ENCODE measurements at places on chromosomes 12 and 14. TPM values are rescaled to one million over a fixed set of nuclear protein-coding genes. Genes with fewer than 3 reads are reported as not detected.
A peak's percentile ranks its signal among the peaks of the same experiment; 100 is the strongest.

- DNase-seq: no peak
These were observed 98.8 kb upstream of the PDE3A start for GRCh38 chr12:20269337-20270067.

GRCh38 chr14:98494582-98494981, 777.4 kb downstream of the BCL11B start:
- no peak for DNase-seq

GRCh38 chr12:115470977-115471376, 787.0 kb upstream of the TBX3 start:
- DNase-seq: no peak

- DNase-seq: no peak
These were observed 2.3 kb downstream of the CCND2 start for GRCh38 chr12:4275870-4276301.

- DNase-seq: peak; percentile 53
These were observed 4.9 kb downstream of the ZBTB39 start for GRCh38 chr12:57001448-57001906.

GRCh38 chr14:61388173-61388975, 67.0 kb downstream of the PRKCH start:
- peak; percentile 84 for DNase-seq

- peak; percentile 48 for DNase-seq
These were observed 32.4 kb upstream of the HELB start for GRCh38 chr12:66269757-66270383.

DNA sequence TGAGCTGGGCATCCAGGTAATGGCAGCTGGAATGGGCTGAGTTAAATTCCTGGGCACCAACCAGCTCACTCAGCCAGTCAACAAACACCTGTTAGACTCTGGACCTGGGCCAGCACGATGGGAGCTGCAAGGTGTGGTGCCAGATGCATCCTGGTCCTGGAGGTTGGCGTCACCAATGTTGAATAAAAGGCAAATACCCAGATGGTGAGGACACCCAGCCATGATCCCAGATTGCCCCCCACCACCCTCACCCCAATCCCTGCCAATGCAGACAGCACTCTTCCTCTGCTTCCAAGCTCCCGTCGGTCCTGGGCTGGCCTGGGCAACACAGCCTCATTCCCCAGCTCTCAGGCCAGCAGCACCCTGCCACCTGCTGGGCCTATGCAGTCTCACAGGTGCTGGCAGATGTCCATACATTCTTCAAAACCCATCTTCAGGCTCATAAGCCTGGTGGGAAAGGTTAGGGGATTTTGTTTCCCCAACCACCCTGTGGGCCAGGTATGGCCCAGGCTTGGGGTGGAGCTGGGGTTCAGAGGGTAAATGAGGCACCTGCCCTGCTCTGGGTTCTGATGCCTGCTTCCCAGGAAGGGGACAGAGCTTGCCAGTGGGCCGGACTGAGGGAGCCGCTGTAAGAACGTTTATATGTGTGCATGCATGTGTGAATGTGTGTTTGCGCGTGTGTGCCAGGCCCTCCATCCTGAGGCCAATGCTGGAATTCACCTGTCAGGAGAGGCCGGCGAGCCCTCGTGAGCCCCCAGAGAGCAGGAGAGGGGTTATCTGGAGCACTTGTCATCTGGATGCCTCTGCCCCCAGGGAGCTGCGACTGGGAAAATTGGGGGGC, 58.0 kb downstream of the LGMN start:
- peak; percentile 25 for DNase-seq

DNA sequence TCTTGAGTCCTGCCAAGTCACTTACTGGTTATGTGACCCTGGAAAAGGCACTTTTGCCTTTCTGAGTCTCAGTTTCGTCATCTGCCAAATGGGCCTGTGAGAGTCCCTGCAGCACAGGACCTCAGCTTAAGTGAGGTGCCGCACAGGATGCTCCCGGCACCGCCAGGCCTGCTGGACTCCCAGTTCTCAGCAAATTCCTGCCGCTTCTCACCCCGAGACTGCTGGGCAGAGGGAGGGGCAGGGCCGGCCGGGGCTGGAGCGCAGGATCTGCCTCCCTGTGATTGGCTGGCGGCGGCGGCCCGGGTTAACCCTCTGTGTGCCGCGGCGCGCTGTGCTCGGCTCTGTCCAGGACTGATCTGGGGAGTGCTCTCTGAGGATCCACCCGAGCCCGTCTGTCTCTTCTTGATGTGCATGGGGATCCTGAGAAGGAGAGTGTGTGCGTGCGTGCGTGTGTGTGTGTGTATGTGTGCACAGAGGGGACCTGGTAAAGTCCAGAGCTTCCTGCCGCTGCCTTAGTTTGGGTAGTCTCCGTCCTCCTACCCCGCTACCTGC, 8.6 kb downstream of the SETD1B start:
- peak; percentile 32 for DNase-seq

DNA sequence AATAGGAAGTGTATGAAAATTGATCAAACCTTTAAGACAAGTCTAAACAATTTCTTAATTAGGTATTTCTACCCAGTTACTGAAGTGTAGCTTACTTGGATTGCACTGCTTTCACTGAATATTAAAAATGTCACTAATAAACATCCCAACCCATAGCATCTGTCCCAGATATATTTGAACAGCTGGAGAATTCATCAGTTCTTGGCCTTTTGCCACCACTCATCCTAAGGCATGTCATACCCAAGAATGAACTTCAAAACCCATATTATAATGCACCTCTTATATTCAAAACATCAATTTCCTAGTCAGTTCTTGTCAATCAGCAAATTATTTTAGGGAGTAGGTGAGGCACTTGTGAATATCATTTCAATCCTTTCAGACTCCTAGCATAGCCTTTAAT, 392.3 kb downstream of the PAWR start:
- DNase-seq: peak; percentile 88

DNA sequence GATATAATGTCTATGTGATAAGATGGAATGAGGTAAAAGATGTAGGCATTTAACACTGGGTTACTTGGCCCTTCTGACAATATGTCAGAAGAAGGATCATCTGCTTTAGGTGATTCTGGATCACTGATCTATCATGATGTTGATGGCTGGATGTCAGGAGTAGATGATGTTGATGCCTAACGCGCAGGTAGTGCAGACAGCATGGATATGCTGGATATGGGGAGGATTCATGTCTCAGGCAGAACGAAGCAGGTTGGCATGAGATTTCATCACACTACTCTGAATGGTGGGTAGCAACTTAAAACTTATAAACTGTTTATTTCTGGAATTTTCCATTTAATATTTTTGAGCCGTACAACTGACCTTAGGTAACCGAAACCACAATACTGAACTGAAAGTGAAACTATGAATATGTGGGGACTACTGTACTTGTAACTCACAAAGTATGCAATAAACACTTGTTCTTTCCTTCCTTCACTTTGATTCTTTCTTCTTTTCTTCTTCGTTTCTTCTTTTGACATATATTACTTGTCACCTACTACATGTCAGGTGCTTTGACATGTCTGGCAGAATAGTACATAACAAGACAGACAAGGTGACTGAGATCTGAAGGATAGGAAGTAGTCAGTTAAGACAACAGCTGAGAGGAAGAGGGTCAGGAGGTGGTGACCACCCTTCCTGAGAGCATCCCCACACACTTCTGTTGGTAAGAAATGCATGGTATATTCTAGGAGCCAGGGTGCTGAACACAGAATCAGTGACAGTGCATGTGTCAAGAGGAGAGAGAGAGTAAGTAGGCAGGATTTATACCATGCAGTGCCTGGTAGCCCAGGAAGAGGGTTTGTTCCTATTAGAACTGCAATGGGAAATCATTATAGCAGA, 238.8 kb downstream of the PPFIA2 start:
- DNase-seq: no peak

DNA sequence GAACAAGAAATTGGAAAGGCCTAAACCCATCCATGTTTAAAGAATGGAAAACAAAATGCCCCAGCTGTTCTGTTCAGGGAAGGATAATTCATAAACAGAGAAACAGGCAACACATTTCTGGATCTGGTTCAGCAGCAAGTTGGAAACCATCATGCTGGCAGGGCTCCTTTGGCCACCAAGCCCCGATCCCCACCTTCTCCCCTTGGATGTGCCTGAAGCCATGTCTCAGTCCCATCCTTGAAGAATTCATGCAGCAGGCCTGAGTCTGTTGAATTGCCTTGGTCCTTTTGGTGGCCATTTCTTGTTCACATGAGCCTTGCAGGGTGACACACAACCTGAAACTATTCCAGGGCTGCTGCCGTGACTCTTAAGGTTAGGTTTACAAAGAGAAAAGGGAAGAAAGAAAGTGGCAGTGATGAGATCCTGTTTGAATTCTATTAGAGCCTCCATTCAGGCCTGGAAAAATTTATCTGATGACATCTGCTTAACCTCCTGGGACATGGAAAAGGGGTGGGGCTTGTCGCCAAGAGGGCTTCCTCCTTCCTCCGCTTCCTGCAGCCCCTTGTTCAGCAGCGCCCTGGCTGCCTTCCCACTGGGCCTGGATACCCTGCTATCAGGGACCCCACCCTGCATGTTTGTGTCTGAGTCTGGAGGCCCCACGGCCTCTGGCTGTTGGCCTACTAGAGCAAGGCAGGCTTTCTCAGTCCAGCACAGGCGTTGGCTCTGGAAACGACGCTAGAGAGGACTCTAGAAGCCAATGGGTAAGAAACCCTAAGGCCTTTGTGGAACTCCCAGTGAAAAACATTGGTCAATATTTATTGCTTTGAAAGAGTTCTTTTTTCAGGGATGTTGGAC, 341.9 kb downstream of the C12orf75 start:
- DNase-seq: no peak

GRCh38 chr12:1881301-1881700, 37.2 kb downstream of the CACNA2D4 start:
- no peak for DNase-seq

- no peak for DNase-seq
These were observed 72.7 kb downstream of the PTPRR start for GRCh38 chr12:70847871-70848270.

DNA sequence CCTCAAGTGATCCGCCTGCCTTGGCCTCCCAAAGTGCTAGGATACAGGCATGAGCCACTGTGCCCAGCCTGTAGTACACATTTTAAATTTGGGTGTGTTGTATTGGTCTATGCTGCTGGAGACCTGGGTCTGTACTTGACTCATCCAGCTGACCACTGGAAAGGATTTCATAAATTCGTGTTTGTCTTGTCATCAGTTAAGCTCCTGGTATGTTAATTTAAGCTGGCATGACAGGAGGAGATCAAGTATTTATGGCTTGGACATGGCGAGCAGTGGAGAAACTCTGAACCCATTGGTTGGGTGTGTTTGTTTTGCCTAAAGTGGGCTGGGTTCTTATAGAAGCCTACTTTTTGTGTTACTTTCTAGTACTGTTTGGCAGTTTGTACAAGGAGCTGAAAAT, 24.2 kb downstream of the YY1 start:
- peak; percentile 86 for DNase-seq

DNA sequence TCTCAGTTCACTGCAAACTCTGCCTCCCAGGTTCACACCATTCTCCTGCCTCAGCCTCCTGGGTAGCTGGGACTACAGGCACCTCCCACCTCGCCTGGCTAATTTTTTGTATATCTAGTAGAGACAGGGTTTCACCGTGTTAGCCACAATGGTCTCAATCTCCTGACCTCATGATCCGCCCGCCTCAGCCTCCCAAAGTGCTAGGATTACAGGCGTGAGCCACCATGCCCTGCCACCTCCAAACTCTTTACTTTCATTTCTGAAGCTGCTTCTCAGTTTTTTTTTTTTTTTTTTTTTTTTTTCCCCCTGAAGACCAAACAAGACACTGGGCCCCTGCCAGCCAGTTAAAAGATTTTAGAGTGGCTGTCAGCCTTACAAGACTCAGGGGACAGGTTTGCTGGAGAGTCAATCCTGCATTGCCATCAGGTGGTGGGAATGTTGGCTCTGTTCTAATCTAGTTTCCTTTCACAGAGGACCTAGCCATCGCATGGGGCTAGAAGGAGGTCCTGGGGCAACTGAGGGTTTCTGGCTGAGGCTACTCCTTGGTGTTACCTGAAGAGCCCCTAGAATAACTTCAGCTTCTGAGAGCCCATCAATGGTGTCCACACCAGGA, 37.4 kb upstream of the HIGD1C start:
- no peak for DNase-seq

- DNase-seq: no peak
These were observed 169.1 kb downstream of the RBM19 start for GRCh38 chr12:113796852-113797534.

DNA sequence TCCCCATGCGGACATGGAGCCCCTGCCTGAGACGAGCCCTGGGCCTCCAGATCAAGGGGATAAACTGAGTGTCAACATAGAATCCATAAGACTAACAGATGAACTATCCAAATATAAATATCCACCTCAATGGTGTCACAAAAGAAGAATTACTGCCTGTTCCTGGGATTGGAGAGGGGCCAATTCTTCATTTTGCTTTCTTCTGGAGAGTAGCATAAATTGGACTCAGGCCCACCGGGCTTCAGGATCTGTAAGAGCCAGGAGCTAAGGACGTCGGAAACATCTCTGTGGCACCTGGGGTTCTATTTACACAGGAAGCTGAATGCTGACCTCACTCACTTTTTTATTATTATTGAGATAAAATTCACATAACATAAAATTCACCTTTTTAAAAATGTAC, 408.2 kb upstream of the CCDC196 start:
- DNase-seq: no peak

DNA sequence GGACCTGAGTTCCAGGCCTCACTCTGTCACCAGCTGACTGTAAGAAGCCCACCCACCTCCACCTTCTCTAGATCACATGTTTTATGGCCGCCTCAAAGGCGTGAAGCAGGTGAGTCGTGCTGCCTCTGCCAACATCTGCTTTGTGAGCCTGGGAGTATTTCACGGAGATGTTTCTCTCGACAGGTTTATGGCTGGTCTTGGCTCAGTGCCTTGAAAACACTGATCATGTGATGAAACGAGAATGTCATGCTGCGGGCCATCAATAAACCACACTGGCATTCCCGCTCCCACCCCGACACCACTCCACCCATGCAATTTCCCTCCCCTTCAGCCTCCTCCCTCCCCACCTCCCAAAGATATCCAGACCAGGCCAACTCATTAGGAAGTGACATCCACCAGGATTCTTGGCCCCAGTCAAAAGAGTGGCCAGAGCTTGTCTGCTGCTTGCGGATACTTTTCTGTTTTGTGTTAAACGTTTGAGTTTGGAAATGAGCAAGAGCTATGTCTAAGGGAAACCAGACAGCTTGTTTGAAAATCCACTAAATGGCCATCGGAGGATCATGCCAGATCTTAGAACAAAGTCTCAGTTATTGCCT, 53.8 kb upstream of the NTF3 start:
- no peak for DNase-seq

The NEUROD4 gene
- not detected for total RNA-seq

The CLEC7A gene
- not detected for total RNA-seq

The TAS2R8 gene
- total RNA-seq: not detected

The GPR68 gene
- 6.5 TPM for total RNA-seq

The TAS2R13 gene
- 0.63 TPM for total RNA-seq

The CLEC14A gene
- not detected for total RNA-seq

The POTEM gene
- total RNA-seq: not detected

The RNF212B gene
- total RNA-seq: not detected

The SMOC1 gene
- total RNA-seq: 0.06 TPM

The KIF5A gene
- total RNA-seq: not detected

The CLEC9A gene
- total RNA-seq: not detected

The UNC119B gene
- total RNA-seq: 18.7 TPM

The RD3L gene
- not detected for total RNA-seq

All from LHCN-M2 (cell line).